Natural killer cell (primary cell): ENCODE measurements at places on chromosomes 11 and 22. TPM values are rescaled to one million over a fixed set of nuclear protein-coding genes. Genes with fewer than 3 reads are reported as not detected.

- DNase-seq, result no peak
Observed at GRCh38 chr11:57387289-57388030, 3.0 kb downstream of the PRG2 start.

DNA sequence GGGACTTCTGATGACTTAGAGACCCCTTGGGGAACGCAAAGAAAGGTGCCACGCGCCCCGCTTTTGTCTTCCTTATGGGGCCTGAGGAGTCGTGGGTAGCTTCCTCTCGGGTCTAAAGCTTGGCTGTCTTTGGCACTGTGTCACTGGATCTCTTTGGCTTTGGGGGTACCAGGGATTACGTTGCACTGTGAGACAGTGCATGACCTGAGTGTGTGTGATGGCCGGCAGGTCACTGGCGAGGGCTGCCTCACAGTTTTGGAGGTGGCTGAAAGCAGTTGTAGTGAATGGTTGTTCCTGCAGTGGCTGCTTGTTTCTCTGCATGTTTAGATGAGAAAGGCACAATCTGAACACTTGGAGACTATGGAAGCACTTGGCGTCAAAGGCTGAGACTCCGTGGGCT, 5.8 kb upstream of the ARSA start:
- DNase-seq, result no peak

Gene CHRM1
- total RNA-seq, result not detected

Gene LAYN
- 1.8 TPM for total RNA-seq

Gene MAPK8IP2
- 0.26 TPM for total RNA-seq

Gene TIMP3
- not detected for total RNA-seq

Gene TMEM121B
- 0.35 TPM for total RNA-seq

DNA sequence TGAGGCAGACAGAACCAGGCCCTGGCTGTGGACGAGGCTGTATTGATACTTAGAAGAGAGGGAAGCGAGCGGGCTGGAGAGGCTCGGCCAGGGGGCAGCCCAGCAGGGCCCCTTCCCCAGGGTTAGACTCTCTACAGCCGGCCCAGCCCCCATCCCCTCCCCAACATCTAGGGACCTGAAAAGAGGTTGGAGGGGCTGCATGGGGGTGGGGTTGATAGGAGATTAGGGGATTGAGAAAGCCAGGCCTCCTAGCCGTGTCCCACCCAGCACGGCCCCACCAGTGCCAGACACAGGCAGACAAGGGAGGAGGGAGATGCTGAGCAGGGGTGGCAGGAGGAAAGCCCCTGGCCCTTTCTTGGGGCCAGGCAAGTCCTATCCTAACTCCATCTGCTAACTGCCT, 5.7 kb downstream of the LSP1 start:
- no peak for DNase-seq

Gene UPB1
- 0.33 TPM for total RNA-seq

DNA sequence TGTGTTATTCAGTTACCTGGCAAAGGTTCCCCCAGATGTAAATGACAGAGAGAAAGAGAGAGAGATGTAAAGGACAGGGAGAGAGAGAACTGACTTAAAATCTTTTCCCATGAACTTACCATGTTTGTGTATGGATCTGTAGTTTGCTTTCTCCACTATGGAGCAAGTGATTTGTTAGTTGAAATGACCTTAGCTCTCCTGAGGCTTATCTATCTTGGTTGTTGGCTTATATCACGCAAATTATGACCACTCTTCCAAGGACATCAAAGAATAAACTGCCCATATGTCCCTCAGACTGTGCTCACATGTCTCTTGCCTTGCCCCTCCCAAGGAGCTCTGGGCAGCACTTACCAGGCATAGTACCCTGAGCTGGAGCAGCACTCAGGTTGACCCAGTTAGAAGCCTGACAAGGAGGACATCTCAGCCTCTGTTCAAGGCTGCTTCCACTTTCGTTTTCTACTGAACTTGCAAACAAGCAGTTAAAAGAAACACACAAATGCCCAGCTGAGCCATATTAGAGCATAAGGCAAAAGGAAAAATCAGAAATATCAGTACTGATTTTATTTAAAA, 95.3 kb upstream of the RCN1 start:
- DNase-seq, result no peak

Gene CNGA4
- 0.35 TPM for total RNA-seq

GRCh38 chr11:73218106-73218829, at the start of gene P2RY2:
TSS of gene P2RY2 (plus strand) at chr11:73218281. CDS start at chr11:73234160, 15,879 bp downstream.
- peak; percentile 22 for DNase-seq

- no peak for DNase-seq
Observed at GRCh38 chr11:1131033-1131911, 26.5 kb upstream of the MUC5AC start.

Gene UBQLNL
- total RNA-seq, result not detected

GRCh38 chr11:71452199-71453036, 585 bp upstream of the NADSYN1 start:
- peak; percentile 91 for DNase-seq

- DNase-seq, result no peak
Observed at GRCh38 chr11:11451501-11452005, 98.5 kb upstream of the CSNK2A3 start.

GRCh38 chr11:134120921-134121526, 52.2 kb downstream of the JAM3 start:
- DNase-seq, result no peak

- DNase-seq, result peak; percentile 8
Observed at GRCh38 chr11:94417386-94417987, 16.3 kb upstream of the GPR83 start.

Gene CABP4
- 22.8 TPM for total RNA-seq

Gene PANX2
- total RNA-seq, result 0.16 TPM

GRCh38 chr11:73155102-73155501, 13.0 kb upstream of the FCHSD2 start:
- DNase-seq, result no peak

DNA sequence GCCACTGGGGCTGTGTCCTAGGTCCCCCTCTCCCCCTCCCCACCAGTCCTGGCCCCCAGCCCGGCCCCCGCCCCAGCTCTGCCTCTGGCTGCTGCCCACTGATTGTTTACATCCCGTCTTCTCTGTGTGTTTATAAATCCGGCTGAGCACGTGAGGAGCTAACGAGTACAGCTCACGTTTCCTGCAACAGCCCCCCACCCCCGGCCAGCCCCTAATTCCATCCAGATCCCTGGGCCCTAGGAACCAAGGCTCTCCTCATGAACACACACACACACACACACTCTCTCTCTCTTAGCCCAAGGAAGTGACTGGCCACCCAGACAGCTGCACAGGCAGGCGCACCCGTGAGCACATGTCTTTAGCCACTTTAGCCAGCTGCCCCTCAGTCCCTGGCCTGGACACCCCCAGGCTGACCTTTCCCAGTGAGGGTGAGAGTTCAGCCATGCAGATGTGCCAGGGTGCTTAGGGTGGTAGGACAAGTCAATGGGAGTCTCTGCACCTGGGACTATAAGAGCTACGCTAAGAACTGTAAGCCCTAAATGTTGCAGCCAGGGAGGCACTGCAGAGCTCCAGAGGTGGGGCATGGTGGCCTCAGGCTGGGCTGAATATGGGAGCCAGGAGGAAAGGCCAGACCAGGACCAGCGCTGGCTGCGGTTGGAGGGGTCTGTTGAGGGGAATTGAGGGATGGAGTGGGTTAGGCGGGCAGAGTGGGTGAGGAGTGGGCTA, 2.9 kb downstream of the CLCF1 start:
- DNase-seq, result no peak

DNA sequence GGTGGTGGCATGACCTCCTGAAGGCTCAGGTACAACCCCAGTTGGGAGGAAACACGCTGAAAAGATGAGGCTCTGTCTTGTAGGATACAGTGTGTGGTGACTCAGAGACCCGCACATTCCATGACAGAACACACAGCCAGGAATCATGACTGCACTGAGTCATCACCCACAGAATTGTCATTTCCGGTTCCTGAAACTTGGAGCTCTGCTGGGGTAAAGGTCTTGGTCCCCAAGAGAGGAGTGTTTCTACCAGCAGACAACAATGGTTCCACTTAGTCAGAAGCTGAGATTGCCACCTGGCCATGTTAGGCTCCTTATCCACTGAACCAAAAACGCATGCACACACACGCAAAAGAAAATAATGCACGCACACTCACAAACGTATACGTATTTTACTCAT, 31.5 kb upstream of the CYB5R3 start:
- DNase-seq, result no peak

DNA sequence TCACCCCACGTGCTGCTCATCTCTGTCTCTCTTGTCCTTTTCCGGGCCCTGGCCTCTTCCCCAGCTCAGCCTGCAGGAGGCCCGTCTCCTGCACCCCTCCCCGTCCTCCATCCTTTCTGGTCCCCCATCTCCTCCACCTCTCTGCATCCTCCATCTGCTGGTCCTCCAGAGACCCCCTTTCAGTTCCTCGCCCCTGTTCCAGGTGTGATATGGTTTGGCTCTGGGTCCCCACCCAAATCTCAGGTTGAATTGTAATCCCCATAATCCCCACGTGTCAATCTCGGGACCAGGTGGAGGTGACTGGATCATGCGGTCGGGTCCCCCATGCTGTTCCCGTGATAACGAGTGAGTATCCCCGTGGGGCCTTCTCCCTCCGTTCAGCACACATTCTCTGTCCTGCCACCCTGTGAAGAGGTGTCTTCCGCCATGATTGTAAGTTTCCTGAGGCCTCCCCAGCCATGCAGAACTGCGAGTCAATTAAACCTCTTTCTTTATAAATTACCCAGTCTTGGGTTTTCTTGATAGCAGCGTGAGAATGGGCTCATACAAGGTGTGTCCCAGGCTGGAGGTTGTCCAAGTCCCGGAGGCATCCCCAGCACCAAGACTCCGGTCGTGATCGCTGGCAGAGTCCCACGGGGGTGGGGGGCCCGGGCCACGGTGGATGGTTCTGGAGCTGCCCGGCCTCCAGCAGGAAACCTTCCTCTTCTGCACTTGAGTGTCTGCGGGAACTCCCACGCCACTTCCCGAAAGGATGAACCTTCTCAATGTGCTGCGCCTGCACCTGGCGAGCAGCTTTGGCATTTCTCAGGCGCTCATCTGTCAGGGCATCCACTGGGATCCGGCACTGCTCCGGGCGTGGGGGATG, 29.0 kb upstream of the TOLLIP start:
- DNase-seq, result no peak

GRCh38 chr11:5107285-5107684, 30.9 kb downstream of the OR52A5 start:
- DNase-seq, result no peak

- no peak for DNase-seq
Observed at GRCh38 chr11:96781082-96781481, 391.3 kb downstream of the JRKL start.

DNA sequence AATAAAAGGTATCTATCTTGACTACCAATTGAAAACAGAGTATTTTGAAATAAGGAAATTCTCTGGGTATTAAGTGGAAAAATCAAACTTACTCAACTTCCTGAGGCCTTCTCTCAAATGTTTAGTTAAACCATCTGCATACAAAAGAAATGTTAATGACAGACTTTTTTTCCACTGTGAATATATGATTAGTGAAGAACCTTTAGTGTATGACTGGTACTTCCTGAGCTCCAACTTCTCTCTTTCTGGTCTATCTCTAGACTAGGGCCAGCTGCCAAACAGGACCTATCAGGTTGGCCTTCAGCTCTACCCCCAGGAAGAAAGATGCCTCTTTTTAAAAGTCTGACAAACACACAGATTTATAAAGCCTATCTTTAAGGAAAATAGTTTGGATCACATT, 68.8 kb upstream of the SCUBE2 start:
- no peak for DNase-seq

DNA sequence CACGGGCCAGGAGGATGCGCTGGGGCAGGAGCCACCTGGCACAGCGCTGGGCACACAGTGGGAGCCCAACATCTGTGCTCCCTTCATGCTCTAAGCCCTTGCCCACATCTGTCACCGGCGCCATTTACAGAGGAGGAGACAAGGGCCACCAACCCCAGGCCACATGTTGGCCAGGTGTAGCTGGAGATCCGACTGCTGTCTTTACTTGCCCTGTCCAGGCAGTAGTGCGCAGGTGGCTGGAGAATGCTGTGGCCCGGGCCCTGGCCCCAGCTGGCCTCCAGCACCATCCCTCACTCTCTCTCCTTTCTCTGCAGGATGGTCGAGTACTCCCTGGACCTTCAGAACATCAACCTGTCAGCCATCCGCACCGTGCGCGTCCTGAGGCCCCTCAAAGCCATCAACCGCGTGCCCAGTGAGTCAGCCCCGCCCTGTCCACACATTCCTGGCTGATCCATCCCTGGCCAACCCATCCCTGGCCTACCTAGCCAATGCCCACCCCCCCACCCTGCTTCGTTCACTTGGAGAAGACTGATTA, 48.5 kb downstream of the CACNA1I start:
- no peak for DNase-seq

GRCh38 chr11:36458129-36458915, 51.8 kb downstream of the TRAF6 start:
- no peak for DNase-seq

- no peak for DNase-seq
Observed at GRCh38 chr11:6204706-6205105, 651 bp upstream of the C11orf42 start.

- DNase-seq, result no peak
Observed at GRCh38 chr22:20777420-20778177, 3.7 kb downstream of the SERPIND1 start.

Gene RIMBP3C
- total RNA-seq, result 1.0 TPM

- no peak for DNase-seq
Observed at GRCh38 chr11:108278546-108278945, 55.7 kb downstream of the ATM start.

GRCh38 chr22:31917227-31917921, 27.0 kb upstream of the YWHAH start:
- no peak for DNase-seq

Gene PDE2A
- total RNA-seq, result 11.9 TPM

GRCh38 chr11:114956566-114956965, 278.2 kb downstream of the NXPE2 start:
- no peak for DNase-seq

Gene TPBGL
- 0.45 TPM for total RNA-seq

Gene PLXNB2
- total RNA-seq, result 6.0 TPM

Gene TMA7B
- total RNA-seq, result 2.6 TPM

GRCh38 chr11:33970984-33971466, 79.1 kb upstream of the LMO2 start:
- DNase-seq, result no peak

DNA sequence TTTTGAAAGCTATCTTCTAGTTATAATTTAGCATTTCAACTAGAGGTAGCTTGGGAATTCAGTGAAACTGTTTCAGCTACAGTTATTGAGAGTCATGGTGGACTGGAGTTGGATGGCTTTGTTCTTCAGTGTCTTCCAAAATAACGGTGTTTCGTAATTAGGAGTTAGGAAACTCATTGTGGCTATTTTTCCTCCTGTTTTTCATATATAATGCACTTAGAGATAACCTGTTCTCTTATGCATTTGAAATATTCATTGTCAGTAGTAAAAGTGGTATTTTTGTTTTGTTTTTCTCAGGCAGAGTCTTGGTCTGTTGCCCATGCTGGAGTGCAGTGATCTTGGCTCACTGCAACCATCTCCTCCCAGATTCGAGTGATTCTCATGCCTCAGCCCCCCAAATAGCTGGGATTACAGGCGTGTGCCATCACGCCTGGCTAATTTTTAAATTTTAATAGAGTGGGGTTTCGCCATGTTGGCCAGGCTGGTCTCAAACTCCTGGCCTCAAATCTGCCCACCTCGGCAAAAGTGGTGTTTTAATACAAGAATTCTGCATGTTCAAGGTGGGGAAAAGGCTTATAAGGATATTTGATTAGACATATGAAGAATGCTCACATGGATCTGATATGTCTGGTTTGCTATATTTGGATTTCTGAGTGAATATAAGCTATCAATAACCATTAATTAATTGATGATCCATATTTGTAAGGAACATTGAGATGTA, 12.7 kb downstream of the PDHX start:
- DNase-seq, result no peak

Gene MMP27
- not detected for total RNA-seq

Gene CYP2D6
- 5.5 TPM for total RNA-seq
